Daoy (cell line): ENCODE measurements at places on chromosomes 2 and 18.
A peak's percentile ranks its signal among the peaks of the same experiment; 100 is the strongest.

- no peak for DNase-seq
These were observed 48.9 kb upstream of the MYL1 start for GRCh38 chr2:210363876-210364275.

GRCh38 chr2:164717000-164717803 lies 95.9 kb upstream of the GRB14 start:
- peak; percentile 7 for DNase-seq

DNA sequence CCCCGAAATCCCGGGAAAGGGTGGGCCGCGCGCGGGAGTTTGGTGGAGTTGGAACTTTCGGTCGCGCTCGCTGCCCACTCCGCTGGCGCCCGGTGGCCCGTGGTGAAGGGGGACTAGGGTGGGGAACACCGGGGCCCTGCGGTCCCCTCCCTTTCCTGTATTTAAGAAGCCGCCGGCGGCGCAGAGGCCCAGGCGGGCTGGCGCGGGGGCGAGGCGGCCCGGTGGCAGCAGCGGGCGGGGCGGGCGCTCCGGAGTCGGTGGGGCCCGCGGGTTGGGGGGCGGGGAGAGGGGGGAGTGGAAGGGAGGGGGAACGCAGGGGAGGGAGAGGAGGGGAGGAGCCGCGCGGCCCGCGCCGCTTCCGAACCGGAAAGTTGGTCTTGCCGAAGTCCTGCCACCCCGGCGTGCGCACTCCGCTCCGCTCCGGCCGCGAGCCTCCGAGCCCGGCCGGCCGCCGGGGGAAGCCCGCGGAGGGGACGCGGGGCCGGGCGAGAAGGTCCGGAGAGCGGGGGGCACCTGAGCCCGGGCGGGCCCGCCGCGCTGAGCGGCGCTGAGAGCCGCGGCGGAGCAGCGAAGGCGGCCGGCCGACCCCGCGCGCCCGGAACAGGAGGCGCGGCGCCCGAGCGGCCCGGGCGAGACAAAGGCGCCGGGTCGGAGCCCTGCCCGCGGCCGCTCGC lies 425 bp upstream of the SALL3 start:
- DNase-seq: peak; percentile 79

DNA sequence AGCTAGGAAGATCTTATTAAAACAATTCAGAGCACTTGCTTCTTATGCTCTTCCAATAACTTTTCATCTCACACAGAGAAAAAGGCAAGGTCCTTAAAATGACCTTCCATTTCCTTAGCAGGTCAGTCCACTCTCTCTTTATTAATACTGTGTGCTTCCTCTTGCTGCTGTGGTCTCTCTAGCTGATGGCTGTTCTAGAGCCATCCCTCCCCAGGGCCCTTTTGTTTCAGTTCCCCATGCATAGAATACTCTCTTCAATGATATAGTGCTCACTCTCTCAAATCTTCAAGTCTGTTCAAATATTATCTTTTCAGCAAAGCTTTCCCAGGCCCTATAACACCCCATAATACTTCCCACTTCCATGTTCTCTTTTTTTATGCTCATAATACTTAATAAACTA lies 469.3 kb downstream of the METTL4 start:
- DNase-seq: no peak
